Stimulated activated CD8-positive, alpha-beta memory T cell treated with anti-CD3 and anti-CD28 coated beads, Interleukin-7, amount 100 ng/mL, for 48 hours (primary cell): ENCODE measurements at places on chromosomes 5 and 9.
A peak's percentile ranks its signal among the peaks of the same experiment; 100 is the strongest.

DNA sequence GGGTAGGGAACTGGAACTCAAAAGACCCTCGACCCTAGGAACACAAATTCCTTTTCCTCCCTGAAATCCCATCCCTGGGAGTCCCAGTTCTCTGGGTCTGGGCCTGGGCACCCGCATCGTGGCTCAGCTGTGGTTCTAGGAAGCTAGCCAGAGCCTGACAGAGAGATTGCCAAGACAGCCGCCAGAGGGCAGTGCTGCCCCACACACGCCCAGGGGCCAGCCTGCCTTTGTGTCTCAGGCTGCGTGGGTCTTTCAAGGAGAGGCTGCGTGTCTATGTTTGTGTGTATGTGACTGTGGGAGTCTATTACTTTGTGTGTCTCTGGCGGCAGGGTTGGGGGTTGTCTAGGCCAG lies 32.0 kb upstream of the TTLL11 start:
- peak; percentile 53 for DNase-seq

DNA sequence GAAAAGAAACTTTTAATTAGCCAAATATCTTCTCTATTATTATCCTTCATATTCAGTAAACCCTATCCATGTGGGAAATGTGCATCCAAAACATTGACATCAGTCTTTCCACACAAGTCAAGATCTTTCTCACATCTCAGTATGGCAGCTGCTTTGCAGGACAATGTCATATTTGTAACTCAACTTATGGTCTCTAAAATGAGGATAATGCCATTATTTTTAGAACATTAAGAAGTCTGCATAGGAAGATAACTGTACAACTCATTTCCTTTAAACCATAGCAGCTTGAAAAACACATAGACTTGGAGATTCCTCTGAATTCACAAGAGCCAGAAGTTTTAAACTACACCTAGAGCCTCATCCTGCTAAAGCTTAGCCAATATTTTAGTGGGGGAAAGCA lies 43.7 kb downstream of the MCTP1 start:
- DNase-seq = no peak

- no peak for DNase-seq
These were observed 84.4 kb downstream of the CNTLN start for GRCh38 chr9:17219261-17219660.

DNA sequence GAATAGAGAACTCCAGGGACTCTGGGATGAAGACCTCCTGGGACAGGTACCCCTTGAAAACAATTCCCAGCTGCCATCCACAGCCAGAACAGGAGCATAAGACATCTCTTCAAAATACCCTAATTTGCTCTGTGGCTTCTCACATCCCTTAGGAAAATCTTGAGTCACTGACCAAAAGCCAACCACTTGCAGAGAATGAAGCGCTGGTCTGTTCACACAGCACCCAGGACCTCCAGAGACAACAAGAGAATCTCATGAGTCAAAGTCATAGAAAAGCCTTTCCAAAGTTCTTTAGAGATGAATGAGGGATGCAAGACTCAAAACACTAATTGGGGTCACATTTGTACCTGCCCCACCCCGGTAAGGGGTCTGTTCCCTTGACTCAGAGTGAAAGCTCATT lies 210.6 kb downstream of the SEMA5A start:
- no peak for DNase-seq

DNA sequence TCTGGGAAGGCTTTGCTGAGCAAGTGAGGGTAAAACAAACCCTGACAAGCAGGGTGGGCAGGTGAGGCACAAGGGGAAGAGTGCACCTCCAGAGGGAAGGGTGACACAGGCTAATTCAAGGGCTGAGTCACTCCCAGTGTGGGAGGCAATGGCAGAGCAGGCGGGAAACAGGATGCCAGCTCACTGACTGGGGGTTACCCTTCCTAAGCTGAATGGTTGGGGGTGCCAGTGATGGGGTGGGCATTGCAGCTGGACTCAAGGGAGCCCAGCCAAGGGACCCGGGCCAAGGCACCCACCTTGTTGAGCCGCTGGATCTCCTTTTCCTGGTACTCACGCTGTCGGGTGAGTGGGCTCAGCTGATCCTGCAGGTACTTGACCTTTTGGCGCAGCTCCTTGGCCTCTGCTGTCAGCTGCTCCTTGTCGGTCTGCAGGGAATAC lies 18.4 kb downstream of the GPX3 start:
- DNase-seq = no peak

- DNase-seq = no peak
These were observed 126.4 kb upstream of the RAI14 start for GRCh38 chr5:34529581-34530331.

DNA sequence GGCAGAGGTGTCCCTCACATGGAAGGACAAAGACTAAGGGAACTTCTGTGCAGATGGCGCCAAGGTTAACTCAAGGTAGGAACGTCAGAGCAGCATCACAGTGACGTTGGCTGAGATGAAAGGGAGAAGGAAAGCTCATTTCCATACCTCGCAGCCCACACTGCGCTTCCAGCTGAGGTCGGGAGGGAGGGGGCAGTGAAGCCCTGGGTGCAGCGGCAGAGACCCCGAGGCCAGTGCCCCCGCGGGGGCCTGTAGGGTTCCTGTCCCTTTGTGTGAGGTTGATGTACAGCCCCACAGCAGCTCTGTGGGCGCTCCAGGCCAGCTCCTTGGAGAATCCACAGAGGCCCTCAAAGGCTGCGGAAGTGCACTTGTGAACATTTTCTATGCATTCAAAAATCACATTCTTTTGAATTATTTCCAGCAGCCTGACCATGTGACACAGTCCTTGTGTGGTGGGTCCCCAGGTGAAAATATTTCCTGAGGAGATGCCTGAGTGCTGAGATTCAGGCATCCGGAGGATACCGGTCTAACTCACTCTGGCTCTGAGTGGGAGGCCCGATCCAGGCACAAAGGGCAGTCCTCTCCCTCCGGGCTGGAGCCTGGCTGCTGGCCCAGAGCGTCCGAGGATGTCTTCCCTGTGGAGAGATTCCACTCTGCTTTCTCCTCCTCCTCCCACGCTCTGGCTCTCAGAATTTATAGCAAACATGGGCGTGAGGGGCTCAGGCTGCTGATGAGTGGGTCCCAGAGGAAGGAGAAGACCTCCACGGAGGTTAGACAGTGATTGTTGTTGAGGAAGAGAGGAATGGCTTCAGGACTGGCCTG lies 150.7 kb downstream of the ICE1 start:
- DNase-seq = no peak

- no peak for DNase-seq
These were observed 80.3 kb downstream of the IQGAP2 start for GRCh38 chr5:76483433-76483832.

DNA sequence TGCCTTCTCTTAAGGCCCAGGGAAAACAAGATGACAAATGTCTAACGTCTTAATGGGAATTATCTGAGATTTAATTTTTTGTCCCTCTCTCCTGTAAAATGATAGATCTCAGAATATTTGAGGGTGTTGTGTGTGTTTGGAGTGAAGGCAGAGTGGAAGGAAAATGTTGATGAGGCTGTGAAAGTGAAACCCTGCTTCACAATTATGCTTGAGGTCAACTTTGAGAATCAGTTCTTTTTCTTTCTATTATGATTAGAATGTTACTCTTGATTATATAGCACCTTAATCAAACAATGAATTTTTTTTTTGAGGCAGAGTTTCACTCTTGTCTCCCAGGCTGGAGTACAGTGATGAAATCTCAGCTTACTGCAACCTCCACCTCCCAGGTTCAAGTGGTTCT lies 5.5 kb upstream of the LOX start:
- no peak for DNase-seq

DNA sequence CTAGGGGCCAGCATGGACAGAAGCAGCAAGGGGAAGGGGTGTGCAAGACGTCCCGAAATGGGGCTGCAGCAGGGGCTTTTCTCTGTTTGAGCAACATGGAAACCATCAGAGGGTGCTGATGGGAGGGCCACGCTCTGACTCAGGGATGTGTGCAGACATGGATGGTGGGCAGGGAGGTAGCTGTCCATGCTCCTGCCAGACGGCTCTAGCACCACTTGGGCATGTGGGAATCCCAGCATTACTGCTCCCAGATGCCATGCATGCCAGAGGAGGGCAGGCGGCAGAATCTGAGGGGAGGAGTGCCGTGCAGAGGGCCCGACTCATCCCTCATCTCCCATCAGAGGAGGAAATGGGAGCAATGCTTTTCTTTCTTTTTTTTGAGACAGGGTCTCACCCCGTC lies 45.6 kb upstream of the SLC25A51 start:
- no peak for DNase-seq

DNA sequence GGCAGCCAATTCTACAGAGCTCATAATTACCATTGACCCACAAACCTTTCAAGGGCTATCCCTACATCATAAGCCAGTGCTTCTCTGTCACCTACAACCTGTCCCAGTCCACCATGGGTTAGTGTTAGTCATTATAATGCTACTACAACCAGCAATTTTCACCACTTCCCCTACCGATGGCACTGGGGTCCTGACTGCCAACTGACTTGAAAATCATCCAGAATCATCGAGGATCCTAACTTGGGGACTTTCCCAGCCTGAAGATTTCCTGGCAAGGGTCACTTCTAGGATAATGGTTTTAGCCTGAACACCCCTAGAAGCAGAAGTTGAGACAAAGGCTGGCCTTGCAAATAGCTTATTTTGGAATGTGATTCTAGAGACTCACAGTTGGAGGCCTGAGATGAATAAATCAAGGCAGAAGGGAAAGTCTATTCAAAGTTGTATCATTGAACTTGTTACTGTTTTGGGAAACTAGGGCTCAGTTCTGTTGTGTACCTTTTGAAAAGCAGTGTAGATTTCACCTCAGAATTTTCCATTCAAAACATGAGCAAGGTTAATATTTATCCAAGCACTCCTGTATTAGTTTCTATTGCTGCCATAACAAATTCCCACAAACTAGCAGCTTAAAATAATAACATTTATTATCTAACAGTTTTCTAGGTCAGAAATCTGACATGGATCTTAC lies 633.0 kb downstream of the LRRC70 start:
- no peak for DNase-seq
